NCI-H460 (cell line): ENCODE measurements at places on chromosomes 5 and 9. TPM values are rescaled to one million over a fixed set of nuclear protein-coding genes. Genes with fewer than 3 reads are reported as not detected.

GRCh38 chr5:38347040-38347763, 88.8 kb downstream of the EGFLAM start:
- no peak for DNase-seq

GRCh38 chr9:132409828-132410528, at the start of gene CFAP77:
Gene CFAP77 (plus strand): TSS chr9:132410211. CDS start chr9:132410272, 61 bp downstream.
- no peak for DNase-seq

GRCh38 chr5:62653001-62653863, 74.6 kb downstream of the LRRC70 start:
- no peak for DNase-seq

DNA sequence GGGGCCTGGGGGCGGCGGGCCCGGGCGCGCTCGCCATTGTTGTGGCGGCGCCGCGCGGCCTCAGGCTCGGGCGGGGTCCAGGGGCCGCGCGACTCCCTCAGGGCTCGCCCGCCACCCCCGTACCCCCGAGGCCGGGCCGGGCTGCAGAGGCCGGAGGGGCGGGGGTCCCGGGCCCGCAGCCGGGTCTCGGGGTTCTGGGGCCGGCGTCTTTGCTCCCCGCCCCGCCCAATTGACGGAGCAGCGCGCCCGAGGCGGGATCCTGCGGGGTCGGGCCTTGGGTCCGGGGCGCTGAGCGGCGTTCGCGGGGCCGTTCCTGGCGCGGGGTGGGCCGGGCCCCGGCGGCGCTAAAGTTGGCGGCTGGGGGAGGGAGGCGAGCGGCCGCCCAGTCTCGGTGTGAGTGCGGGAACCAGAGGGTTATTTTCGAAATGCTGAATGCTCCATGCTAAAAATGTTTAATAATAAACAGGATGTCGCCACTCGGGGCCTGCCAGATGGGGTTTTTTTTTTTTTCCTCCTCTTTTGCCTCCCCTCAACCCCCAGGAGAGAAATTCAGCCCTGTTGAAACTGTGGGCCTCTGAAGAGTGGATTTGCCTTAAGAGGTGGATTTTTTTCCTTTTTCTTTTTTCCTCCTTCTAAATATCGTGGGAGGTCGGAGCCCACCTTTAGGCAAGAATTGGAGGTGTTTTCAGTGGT, 724 bp downstream of the PRRC2B start:
- no peak for DNase-seq

Gene GABRA1
- total RNA-seq: not detected in 2 replicates

Gene FREM1
- total RNA-seq: not detected in 2 replicates

Gene C7
- not detected in 2 replicates for total RNA-seq
